NCI-H1048 (cell line): ENCODE measurements at places on chromosomes 5 and 9.

DNA sequence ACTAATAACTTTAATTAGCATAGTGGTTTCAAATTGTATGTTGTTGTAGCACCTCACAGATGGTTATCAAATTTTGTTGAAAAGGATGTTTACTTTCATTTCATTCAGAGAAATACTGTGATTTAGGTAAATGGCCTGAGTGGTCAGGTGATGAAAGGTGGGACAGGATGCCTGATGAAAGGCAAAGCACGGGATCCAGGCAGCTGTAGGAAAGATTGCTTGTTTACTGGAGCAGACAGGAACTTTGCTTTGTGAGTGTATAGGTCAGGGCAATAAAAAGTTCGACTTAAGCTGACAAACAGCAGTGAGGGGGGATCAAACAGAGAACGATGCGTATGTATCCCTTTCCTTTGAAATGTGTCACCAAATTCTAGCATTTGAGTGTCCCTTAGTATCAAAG, 19.0 kb downstream of the KIAA1958 start:
- DNase-seq: no peak

DNA sequence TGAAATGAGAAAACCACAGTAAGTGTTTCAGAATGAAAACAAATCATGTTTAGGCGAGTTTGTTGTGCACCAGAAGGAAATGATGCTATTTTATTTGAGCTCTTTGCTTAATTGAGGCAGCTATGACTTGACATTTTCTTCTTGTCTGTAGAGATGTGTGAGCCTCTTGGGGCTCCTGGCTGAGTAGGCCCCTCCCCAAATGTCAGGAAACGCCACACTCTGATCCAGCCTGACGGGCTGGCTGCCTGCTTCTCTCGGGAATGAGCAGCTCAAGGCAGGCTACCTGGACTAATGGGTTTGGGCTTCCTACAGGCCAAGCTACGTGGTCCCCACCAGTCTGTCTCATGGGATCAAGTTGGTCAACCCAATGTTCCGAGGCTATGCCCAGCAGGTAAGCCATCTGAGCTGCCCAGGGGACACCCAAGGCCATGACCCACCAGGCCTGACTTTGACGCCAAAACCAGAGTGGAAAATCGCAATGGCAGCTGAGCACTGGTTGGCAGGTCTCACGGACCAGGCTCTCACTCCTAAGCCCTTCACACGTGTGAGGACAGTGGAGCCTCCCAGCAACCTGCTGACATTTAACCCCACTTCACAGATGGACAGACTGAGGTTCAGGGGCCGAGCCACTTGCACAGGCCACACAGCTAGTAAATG, 29.9 kb downstream of the USP20 start:
- no peak for DNase-seq

- no peak for DNase-seq
Measured at GRCh38 chr9:95147452-95148207, 169.9 kb downstream of the FANCC start.

DNA sequence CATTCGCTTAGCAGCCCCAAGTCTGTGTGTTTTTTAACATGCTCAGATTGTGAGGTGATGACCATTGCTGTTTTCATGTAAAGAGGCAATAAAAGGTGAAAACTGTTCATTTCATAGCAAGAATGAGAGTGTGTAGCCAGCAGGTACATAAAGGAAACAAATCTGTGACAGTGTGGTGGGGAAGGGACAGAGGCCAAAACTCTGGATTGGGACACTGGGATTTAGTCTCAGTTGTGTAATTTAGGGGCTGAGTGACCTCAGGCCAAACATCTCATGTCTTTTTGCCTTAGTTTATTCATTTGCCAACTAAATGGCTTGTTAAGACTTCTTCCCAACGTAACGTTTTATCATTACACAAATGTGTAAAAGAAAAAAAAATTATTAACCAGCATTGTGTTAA, 47.0 kb downstream of the KCNN2 start:
- no peak for DNase-seq

DNA sequence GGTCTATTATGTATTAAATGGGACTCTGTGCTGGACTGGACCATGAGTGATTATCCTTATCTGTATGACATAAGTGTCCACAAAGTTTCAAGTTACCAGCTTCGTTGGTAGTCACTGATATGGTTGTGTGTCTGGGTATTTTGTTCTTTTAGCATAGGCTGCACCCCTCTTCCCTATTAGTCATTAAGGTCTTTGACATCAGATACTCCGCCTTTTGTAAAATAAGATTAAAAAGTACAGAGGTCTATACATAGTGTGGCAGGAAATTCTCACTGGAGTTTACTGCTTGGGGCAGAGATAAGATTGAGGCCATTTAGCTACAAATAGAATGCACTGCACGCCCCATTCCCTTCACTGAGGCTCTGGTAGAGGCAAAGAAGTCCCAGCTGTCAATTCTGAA, 99.4 kb downstream of the TMEM215 start:
- no peak for DNase-seq

DNA sequence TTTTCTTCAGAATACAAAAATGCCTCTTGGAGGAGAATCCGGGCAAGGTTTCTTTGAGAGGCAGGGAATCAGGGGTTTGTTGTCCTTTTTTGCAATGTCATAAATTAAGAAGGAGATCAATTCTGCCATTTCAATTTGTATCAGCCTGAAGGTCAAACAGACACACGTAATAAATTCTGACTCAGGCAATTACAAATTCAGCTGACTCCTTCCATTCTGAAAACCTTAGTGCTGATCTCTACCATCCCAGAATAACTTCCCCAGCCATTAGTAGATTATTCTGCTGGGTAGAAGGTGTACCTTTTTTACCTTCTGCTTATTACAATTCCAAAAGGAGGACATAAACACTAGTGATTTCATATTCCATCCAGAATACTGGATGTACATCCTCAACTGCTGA, 516.6 kb downstream of the AGTPBP1 start:
- no peak for DNase-seq

GRCh38 chr5:147445090-147445489, 64.8 kb downstream of the DPYSL3 start:
- DNase-seq: no peak

GRCh38 chr9:6215562-6215961, at the start of gene IL33:
Gene IL33 (plus strand): TSS chr9:6215807. CDS start chr9:6241695, 25,888 bp downstream.
- DNase-seq: no peak

DNA sequence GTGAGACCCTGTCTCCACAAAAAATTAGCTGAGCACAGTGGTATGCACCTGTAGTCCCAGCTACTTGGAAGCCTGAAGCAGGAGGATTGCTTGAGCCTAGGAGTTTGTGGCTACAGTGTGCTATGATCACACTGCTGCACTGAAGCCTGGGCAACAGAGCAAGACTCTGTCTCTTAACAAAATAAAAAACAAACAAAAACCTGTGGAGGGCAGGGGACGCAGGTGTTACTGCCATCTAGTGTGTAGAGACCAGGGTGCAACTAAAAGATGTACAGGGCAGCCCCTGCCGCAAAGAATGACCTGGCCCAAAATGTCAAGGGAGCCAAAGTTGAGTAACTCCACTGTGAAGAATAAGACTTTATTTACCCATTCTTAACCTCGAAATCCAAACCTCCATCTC, 27.1 kb downstream of the ASPN start:
- no peak for DNase-seq

GRCh38 chr5:91136271-91136670, 246.8 kb downstream of the ARRDC3 start:
- no peak for DNase-seq

- DNase-seq: no peak
Measured at GRCh38 chr9:133974631-133975341, 17.3 kb downstream of the VAV2 start.

DNA sequence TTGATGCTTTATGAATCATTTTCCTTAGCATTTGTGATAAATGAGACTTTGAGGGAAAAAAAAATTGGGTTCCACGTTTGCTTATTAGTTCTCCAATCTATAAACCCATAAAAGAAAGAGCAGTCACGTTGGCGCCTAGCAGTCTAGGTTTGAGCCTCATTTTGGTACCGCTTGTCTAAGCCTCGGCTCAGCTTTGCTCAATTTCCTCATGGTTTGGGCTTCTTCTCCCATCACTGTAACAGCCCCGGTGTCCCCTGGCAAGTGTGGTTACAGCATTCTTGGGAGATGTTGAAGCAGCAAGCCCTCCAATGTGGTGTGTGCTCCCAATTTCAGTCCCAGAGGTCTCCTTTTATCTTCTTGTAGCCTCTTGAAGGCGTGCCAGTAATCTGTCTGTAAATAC, 578.4 kb downstream of the CDK5RAP2 start:
- no peak for DNase-seq

- DNase-seq: no peak
Measured at GRCh38 chr5:65981548-65981947, 55.2 kb downstream of the ERBIN start.

DNA sequence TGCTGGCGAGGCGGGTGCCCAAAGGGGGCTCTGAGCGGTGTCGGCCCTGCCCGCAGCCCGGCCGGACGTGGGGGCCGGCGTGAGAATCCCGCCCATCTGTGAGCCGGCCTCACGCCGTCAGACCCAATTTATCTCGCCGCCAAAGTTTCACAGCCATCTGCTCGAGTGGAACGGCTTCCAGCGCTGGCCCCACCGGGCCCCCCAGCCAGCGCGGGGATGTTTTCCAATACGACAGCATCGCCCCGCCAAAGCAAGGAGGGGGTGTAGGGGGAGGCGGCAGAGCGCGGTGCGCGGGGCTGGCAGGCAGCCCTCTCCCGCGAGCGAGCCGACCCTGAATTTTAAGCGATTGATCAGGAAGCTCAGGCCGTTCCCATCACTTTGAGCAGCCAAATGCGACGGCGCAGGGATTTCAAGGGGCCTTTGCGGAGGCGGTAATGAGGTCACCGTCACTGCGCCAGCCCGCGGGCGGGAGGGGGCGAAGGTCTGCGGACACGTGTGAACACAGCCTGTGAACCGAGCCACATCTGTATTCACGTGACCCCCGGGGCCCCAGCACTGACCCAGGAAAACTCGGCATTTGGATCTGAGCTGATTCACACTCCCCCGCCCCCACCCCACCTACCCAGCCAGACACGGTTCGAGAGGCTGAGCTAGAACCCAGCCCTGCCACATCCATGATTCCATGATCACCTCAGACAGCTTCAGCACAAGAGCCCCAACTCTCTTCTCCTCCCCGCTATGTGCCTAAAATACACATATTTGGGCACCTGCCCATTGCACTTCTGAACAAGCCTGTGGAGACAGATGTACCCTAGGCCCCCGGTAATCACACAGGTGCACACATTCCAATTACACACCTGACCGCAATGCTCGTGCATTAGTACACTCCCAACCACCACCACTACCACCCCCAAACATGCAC, 47.8 kb upstream of the PSD2 start:
- no peak for DNase-seq

- no peak for DNase-seq
Measured at GRCh38 chr9:105248691-105249090, 4.2 kb downstream of the SLC44A1 start.

- peak; percentile 57 for DNase-seq
Measured at GRCh38 chr5:14250084-14250695, 107.0 kb downstream of the TRIO start.

DNA sequence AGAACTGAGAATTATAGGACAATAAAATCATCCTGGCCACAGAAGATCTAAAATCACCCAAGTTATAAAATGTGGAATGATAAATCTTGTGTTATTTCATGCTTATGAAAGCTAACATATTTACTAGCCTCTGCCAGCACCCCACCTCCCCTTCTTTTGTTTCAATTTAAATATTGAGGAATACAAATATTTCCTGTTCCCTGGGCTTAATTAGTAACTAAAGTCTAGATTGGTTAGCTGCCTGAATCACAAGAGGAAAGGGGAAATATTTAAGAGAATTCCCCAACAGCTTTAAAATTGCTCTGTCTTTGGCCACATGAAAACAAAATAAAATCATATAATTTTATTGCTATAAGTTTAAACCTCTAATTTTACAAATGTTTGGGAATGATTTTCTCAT, 287.0 kb downstream of the PRELID2 start:
- DNase-seq: no peak

- DNase-seq: no peak
Measured at GRCh38 chr9:109203761-109204360, 36.8 kb upstream of the FRRS1L start.

- no peak for DNase-seq
Measured at GRCh38 chr9:88379352-88379751, 8.9 kb upstream of the SPIN1 start.

DNA sequence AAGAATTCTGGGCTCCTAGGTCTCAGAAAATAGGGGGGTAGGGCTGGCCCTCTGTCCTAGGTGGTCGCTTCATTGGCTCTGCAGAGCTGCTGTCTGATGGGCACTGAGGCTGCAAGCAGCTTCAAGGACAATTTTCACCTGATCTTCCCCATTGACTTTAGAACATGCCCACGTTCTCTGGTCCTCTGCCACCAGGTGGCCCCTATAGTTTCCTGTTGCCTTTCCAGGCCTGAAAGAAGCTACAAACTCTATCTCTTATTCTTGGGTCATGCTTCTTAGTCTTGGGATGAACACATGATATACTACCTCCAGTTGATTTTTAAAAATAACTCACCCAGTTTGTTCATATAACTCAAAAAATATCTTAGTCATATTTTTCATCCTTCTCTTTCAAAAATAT, 26.3 kb downstream of the SPZ1 start:
- DNase-seq: no peak
